ENCODE measurements at places on chromosomes 6 and 20.

- no peak for DNase-seq
Observed at GRCh38 chr6:142303176-142303533, 1.3 kb downstream of the ADGRG6 start.

DNA sequence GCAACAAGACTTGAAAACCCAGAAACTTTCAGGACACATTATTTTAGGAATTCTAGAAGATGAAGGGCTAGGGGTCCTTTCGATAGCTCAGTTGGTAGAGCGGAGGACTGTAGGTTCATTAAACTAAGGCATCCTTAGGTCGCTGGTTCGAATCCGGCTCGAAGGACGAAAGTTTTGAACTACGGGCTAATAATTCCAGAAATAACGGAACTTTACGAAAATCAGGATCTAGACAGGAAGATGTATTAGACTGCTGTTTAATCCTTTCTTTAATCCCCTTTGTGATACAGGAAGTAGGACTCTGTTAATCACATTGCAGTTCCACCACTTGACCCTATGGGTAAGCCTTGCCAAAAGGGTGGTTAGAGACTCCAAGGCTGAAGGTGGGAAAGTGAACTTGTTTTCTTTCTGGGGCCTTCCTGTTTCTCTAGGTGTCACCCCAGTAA, 21.2 kb upstream of the ABT1 start:
- no peak for DNase-seq

DNA sequence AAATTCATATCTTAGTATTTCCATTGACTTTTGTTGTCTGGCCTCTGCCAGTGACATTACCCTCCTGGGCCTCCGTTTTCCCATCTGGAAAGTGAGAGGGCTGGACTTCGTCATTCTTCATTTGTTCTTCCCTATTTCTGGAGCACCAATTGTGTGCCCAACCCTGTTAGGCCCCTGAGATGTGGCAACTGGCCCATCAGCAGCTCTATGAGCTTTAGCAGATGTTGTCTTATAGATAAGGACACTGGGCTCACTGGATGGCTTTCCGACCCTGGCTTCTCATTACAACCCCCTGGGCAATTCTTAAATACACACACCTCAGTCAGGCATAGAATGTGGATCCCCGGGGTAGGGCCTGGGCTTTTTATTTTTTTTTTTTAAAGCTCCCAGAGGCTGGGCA, 14.7 kb downstream of the PABPC1L start:
- no peak for DNase-seq

GRCh38 chr6:54601600-54602300, 244.8 kb upstream of the FAM83B start:
- DNase-seq: no peak

- DNase-seq: no peak
Observed at GRCh38 chr6:14271789-14272736, 154.5 kb downstream of the CD83 start.

- no peak for DNase-seq
Observed at GRCh38 chr20:30811885-30812671, 445.4 kb upstream of the DEFB115 start.

- no peak for DNase-seq
Observed at GRCh38 chr6:158848490-158848895, 29.3 kb upstream of the EZR start.
